ENCODE measurements at places on chromosomes 7 and 10.
A peak's percentile ranks its signal among the peaks of the same experiment; 100 is the strongest.

DNA sequence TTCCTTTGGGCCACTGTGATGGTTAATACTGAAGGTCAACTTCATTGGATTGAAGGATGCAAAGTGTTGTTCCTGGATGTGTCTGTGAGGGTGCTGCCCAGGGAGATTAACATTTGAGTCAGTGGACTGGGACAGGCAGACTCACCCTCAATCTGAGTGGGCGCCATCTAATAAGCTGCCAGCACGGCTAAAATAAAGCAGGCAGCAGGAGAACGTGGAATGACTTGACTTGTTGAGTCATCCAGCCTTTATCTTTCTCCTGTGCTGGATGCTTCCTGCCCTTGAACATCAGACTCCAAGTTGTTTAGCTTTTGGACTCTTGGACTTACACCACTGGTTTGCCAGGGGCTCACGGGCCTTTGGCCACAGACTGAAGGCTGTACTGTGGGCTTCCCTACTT is 1046.9 kb downstream of the TYW1 start:
- no peak for DNase-seq

DNA sequence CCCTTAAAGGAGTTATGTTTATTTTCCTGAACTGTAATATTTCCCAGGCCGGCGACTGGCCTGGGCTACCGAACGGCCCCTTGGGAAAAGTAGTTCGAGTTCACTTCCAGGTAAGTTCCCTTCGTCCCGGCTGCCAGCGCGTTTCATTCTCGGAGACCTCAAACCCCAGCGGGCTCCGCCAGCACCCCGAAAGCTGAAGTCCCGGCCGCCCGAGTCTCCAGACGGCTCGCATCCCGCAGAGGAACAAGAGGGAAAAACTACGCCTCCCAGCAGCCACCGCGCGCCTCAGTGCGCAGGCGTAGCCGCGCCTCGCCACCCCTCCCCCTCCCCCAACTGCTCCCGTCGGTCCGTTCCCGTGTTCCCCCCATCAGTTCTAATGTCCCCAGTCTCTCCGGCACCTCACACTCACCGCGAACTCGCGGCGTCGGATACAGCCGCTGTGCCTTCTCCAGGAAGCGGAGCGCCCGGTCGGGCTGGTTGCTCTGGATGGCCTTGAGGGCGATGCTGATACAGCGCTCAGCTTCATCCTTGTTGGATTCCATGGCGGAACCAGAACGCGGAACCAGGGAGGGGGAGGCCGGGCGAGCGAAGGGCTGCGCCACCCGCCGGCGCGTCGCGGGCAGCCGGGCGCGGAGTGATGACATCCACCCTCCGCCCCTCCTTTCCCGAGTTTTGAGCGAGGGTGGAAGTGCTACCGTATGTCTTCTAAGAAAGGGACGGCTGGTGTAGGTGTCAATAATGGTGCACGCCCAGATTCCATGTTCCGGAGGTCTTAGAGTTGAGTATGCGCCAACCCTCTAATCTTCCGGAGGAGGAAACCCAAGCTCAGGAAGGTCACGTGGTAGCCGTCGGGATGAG is at the start of gene DNAJB12:
Gene DNAJB12 (minus strand): TSS at position 564 of the 858 bp plus-strand sequence. CDS start 22 bp downstream, at position 542.
- DNase-seq: peak; percentile 96

GRCh38 chr7:43727003-43727402 is 2.3 kb downstream of the COA1 start:
- no peak for DNase-seq

DNA sequence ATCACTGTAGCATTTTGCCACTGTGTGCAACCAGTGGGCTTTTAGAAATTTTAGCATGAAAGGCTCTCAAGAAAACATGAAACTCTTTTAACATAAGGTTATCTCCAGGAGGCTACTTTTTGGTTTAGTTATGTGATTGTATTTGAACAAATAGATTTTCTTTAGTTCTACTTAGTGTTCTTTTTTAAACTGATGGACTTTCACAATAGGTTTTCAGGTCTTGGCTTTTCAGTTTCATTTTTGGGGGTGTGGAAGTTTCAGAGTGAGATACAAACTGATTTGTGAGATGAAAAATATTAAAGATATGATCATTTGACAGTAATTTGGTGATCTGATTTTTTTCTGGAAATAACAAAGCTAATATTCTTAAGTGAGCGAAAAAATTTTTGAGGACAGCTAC is 344.1 kb downstream of the PHF14 start:
- no peak for DNase-seq

- no peak for DNase-seq
These were observed 314.4 kb downstream of the ANKRD30A start for GRCh38 chr10:37439826-37440225.

DNA sequence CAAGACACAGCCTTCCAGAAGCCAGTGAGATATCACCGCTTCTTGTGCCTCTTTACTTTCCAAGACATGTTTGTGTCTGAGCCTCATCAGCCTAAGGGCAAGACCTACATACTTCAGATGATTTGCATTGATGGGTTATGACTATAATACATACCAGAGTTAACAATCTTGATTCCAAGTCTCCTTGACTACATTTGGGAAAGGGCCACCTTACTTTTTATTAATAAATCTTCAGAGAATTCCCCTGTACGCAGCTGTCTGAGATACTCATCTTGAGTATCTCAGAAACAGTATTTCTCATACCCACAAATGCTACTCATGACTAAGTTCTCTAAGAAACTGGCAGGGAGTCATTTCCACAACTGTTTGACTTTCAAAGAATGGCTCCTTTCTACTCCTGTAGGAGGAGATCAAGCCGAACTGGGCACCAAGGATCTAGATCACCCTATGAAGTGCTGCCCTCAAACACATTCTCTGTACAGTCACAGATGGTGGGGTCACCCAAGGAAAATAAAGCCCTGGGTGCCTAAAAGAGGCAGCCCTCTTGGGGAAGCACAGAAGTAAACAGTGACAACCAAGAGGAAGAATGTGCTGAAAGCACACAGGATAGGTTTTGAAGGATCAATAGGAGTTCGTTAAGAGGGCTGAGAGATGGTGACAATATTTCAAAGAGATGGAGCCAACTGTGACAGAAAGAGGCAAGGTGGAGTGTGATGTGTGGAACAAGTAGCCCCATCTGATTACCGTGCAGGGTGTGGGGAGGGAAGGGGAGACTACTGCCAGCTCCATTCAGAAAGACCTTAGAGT is 138.9 kb downstream of the JAZF1 start:
- DNase-seq: peak; percentile 60

DNA sequence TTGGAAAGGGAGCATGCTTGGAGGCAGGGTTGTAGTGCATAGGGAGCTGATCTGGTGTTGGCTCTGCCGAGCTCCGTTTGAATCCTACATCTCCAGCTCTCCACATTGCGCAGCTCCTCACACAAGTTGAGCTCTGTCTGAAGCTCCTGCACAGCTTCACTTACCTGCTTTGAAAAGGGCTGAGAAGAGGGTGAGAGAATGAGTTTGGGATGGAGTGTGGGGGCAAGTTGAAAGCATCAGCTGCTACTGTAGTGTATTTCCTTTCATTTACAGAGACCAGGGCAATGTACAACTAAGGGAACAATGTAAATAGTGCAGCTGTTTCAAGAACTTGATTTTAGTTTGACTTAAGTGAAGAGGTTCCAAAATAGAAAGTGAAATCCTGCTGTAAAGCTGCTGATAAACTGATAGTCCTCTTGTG is 88.5 kb downstream of the VTI1A start:
- no peak for DNase-seq

GRCh38 chr7:107530751-107531150 is 33.0 kb downstream of the COG5 start:
- DNase-seq: no peak

GRCh38 chr10:93245779-93246178 is 172.1 kb downstream of the CYP26A1 start:
- DNase-seq: no peak
